ENCODE measurements at places on chromosomes 2 and 18. TPM values are rescaled to one million over a fixed set of nuclear protein-coding genes. Genes with fewer than 3 reads are reported as not detected.

The NOSTRIN gene
- total RNA-seq, result 22.5 TPM

The NDUFS1 gene
- 101 TPM for total RNA-seq

The OXER1 gene
- total RNA-seq, result 1.5 TPM

The SDC1 gene
- total RNA-seq, result 1.1 TPM

The KCNK3 gene
- total RNA-seq, result 12.6 TPM

The NPHP1 gene
- 19.5 TPM for total RNA-seq

The GAREM1 gene
- total RNA-seq, result 8.2 TPM

The FAM161A gene
- total RNA-seq, result 1.6 TPM

The TM4SF20 gene
- total RNA-seq, result not detected

The C2orf15 gene
- not detected for total RNA-seq

The CD207 gene
- total RNA-seq, result 0.39 TPM

The ANKRD29 gene
- total RNA-seq, result 3.5 TPM

All from gastroesophageal sphincter (tissue), 4 donors.